Activated CD4-positive, alpha-beta T cell treated with anti-CD3 and anti-CD28 coated beads for 36 hours (primary cell): ENCODE measurements at places on chromosomes 13 and 19. TPM values are rescaled to one million over a fixed set of nuclear protein-coding genes. Genes with fewer than 3 reads are reported as not detected.

NPAS1 gene
- 0.50 TPM for total RNA-seq

TNFRSF19 gene
- not detected for total RNA-seq

MAP4K1 gene
- total RNA-seq = 198 TPM

CLEC17A gene
- total RNA-seq = 2.4 TPM

BEST2 gene
- total RNA-seq = not detected

RGL3 gene
- not detected for total RNA-seq

PCDH17 gene
- not detected for total RNA-seq

CYP2A7 gene
- total RNA-seq = not detected

DNA sequence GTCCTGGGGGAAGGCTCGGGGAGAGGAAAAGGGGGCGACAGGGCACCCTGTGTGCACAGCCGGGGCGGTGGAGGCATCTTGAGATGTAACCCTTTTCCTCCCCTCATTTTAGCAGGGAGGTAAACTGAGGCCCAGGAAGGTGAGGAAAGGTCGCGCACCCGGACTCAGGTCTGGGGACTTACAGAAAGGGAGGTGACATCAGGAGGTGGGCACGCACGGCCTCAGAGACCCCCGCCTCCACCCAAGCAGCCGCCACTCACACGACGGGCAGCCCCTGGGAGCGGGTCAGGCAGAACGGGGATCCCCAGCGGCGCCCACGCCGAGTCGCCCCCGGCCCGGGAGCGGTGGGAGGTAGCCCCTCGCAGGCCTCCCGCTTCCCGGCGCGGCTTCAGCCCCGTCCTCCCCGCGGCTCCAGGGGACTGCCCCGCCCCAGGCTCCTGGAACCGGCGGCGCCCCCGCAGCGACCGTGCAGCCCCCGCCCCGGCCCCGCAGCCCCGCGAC is 477 bp downstream of the PIP5K1C start:
- H3K36me3 ChIP-seq = no peaks in the 10 kb centered on the region
- peak overlapping the region; percentile 80 for H3K27ac ChIP-seq
- H3K27me3 ChIP-seq = no peaks in the 10 kb centered on the region
- peak overlapping the region; percentile 87 for H3K4me3 ChIP-seq

DNA sequence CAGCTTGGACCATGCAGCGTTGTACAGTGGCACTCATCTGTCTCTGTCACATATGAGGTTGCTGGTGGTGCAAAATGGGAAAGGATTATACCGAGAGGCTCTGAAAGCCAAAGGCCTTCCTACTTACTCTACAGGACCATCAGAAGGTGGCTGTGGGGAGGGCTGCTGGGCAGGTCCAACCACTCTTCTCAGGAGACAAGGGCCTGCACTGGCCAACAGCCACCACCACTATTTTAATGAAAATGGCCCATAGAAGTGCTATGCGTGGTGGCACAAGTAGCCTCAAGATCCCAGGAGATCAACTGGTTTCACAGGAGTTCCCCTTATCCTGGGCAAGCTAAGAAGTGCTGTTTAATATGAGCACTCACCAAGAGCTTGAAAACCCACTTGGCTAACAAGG is 52.3 kb downstream of the MRPL57 start:
- H3K4me3 ChIP-seq = no peak overlapping the region
- H3K36me3 ChIP-seq = no peaks in the 10 kb centered on the region
- H3K4me1 ChIP-seq = no peaks in the 10 kb centered on the region
- DNase-seq = no peak
- no peaks in the 10 kb centered on the region for H3K27me3 ChIP-seq

DNA sequence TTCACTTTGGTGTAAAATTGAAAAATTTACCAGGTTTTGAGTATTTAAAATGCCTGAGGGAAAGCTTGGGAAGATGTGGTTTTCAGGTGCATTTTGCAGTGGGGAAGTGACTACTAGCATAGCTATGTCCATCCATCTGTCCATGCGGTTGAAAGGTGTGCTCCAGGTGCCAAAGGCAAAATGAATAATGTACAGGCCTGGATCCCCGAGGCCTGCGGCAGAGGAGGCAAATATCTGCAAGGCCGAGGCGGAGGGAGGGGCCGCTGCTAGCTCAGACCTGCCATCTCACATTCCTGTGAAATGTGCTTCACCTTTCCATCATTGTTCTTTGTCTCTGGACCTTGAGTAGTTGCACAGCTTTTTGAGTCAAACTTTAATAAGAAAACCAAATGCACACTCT is 65.5 kb downstream of the ERCC5 start:
- no peaks in the 10 kb centered on the region for H3K36me3 ChIP-seq
- no peak overlapping the region for H3K4me3 ChIP-seq
- no peaks in the 10 kb centered on the region for H3K4me1 ChIP-seq
- no peak for DNase-seq

DNA sequence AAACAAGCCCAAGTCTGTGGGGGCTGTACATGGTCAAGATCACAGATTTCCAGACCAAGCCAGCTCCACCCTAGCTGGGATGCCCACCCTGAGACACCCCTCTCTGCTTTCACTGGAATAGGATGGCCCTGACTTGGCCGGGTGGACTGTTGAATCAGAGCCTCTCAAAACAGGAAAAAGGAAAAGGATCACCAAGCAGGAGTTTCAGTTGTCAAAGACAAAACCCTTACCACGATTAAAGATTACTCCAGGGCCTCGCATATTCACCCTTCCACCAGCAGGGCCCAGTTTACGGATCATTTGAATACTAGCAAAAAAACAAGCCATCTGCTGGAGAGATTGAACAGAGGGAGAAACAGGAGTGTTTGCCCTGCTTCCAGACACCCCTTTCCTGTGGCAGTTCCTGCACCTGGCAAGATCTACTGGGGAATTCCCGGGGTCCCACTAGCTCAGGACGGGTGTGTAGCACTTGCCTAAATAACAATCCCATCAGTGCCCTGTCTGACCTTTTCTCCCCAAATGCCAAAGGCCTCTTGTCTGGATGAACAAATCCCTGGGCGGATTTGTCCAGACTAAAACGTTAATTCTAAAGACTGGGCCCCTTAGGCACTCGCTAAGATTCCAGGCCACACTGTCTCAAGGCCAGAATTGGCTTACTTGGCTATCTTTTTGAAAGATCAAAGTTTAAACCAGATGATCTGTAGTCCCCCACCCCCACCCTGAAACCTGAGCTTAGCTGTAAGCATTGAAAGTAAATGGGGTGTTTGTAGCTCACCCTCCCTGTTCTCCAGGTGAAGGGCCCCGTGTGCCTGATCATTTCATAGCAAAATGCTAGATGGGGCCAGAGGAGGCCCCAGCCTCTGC is 38.4 kb downstream of the ACTN4 start:
- H3K4me3 ChIP-seq = peak overlapping the region; percentile 23
- H3K27me3 ChIP-seq = no peaks in the 10 kb centered on the region
- H3K36me3 ChIP-seq = peaks cover 14% of the 10 kb centered on the region
- peaks cover 60% of the 10 kb centered on the region for H3K4me1 ChIP-seq
- peak; percentile 30 for DNase-seq
- peak overlapping the region; percentile 76 for H3K27ac ChIP-seq

GRCh38 chr13:33401238-33401637 is 115.7 kb upstream of the STARD13 start:
- no peak overlapping the region for H3K4me3 ChIP-seq
- H3K4me1 ChIP-seq = no peaks in the 10 kb centered on the region
- no peak for DNase-seq
- no peaks in the 10 kb centered on the region for H3K36me3 ChIP-seq
- peaks cover 4% of the 10 kb centered on the region for H3K27me3 ChIP-seq

DNA sequence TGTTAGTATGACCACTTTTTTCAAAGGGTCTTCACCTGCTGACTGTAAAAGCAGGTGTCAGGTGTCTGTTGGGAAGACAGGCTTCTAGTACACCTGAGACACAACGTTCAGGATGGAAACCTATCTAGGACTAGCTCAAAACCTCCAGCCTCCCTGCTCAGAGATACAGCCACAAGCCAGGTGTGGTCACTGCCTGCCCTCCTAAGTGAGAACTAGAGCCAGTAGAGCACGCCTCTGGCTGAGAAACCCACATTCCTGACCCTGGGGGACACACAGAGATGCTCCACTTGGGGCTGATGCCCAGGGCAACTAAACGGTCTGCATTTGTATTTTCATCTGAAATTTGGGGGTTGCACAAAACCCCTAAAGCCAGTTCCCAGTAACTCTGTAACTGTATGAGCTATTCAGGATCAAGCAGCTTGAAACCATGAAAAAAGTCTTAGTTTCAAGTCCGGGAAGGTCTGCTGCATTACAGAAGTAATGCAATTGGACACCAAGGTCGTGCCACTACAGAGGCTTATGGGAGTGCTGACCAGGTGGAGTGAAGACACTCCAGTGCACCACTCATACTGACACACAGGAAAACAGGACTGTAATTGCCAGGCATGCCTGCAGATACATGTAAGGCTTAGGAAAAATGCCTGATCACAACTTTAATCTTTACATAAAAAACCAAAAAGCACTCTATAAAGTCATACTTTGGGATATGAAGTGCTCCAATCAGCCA is 27.8 kb downstream of the ANKRD10 start:
- H3K27ac ChIP-seq = no peak overlapping the region
- no peak overlapping the region for H3K4me3 ChIP-seq

- H3K4me3 ChIP-seq = no peak overlapping the region
- H3K4me1 ChIP-seq = peaks cover 8% of the 10 kb centered on the region
- peak; percentile 80 for DNase-seq
- H3K27ac ChIP-seq = no peak overlapping the region
- H3K36me3 ChIP-seq = no peaks in the 10 kb centered on the region
- H3K27me3 ChIP-seq = peaks cover 31% of the 10 kb centered on the region
Measured at GRCh38 chr19:3270902-3271301, 46.4 kb downstream of the CELF5 start.

- peaks cover 5% of the 10 kb centered on the region for H3K27me3 ChIP-seq
- no peak for DNase-seq
- H3K4me3 ChIP-seq = no peak overlapping the region
Measured at GRCh38 chr13:109602356-109602755, 184.0 kb downstream of the IRS2 start.

DNA sequence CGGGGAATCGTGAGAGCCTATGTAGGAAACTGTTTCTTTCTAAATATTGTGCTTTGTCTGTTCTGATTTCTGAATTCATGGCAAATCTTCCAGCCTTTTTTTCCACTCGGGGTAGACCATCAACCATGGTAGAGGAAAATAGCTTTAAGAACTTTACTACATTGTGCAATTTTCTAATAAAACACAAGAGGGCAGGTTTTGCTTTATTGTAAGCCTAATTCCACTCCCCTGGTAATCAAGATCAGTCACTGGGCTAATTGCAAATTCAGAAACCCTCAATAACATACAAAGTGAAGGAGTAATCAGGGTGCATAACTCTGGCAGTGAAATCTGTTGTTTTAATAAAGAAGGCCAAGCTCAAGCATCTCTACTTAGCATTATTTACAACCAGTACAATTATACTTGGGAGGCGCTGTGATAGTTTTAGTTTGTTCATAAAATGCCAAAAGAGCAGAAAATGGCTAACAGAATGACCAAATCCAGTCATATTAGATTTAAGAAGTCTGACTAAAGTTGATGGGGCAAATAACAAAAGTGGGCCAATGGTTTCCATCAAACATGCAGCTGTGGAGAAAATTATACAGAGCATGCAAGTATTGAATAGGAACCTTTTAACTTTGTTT is 43.8 kb downstream of the DCT start:
- peaks cover 33% of the 10 kb centered on the region for H3K4me1 ChIP-seq
- H3K36me3 ChIP-seq = no peaks in the 10 kb centered on the region
- no peaks in the 10 kb centered on the region for H3K27me3 ChIP-seq
- no peak for DNase-seq
- H3K27ac ChIP-seq = no peak overlapping the region

DNA sequence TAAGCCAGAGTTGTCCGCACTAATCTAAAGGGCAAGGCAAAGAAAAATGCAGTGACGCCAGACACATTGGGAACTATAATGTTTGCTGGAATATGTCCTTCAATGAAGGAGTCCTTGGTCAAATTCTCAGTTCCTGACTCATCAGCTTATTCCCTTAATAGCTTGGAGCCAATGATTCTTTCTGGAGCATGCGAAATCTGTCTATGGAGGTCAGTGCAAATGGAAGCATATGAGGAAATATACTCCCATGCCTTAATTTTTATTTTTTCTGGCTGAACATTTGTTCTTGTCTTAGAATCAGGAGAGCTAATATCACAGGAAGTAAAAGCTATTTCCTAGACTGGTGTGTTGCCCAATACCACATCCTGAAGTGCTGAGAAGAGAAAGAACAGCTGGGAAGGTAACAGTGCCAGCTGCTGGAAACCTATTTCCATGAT is 289.8 kb upstream of the SPRY2 start:
- H3K4me3 ChIP-seq = no peak overlapping the region
- DNase-seq = no peak
- H3K36me3 ChIP-seq = no peaks in the 10 kb centered on the region
- no peaks in the 10 kb centered on the region for H3K27me3 ChIP-seq
- H3K4me1 ChIP-seq = no peaks in the 10 kb centered on the region
- H3K27ac ChIP-seq = no peak overlapping the region

GRCh38 chr13:76148374-76148773 is 512.2 kb downstream of the LMO7 start:
- H3K27ac ChIP-seq = no peak overlapping the region
- H3K4me1 ChIP-seq = no peaks in the 10 kb centered on the region
- no peak overlapping the region for H3K4me3 ChIP-seq
- DNase-seq = no peak

GRCh38 chr19:6014551-6015135 is 36.7 kb upstream of the RANBP3 start:
- H3K36me3 ChIP-seq = no peaks in the 10 kb centered on the region
- no peak overlapping the region for H3K27ac ChIP-seq
- no peak for DNase-seq
- H3K27me3 ChIP-seq = no peaks in the 10 kb centered on the region

DNA sequence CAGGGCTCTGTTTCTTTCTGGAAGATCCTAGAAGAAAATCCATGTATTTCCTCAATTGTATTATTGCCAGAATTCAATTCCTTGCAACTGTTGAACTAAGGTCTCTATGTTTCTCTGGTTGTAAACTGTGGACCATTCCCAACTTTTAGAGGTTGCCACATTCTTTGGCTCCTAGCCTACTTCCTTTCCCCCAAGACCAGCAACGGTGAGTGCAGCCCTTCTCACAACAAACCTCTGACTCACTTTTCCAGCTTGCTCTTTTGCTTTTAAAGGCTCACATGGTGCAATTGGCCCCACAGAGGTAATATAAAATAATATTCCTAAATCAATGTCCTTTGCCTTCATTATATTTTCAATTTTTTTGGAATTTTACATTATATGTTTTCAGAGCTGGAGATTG is 371.3 kb downstream of the SLITRK5 start:
- H3K36me3 ChIP-seq = no peaks in the 10 kb centered on the region
- no peak overlapping the region for H3K27ac ChIP-seq
- no peaks in the 10 kb centered on the region for H3K27me3 ChIP-seq
- no peaks in the 10 kb centered on the region for H3K4me1 ChIP-seq

GRCh38 chr19:16118489-16119033 is 6.9 kb downstream of the RAB8A start:
- H3K36me3 ChIP-seq = peaks cover 66% of the 10 kb centered on the region
- H3K4me1 ChIP-seq = peaks cover 59% of the 10 kb centered on the region
- peak overlapping the region; percentile 35 for H3K4me3 ChIP-seq

DNA sequence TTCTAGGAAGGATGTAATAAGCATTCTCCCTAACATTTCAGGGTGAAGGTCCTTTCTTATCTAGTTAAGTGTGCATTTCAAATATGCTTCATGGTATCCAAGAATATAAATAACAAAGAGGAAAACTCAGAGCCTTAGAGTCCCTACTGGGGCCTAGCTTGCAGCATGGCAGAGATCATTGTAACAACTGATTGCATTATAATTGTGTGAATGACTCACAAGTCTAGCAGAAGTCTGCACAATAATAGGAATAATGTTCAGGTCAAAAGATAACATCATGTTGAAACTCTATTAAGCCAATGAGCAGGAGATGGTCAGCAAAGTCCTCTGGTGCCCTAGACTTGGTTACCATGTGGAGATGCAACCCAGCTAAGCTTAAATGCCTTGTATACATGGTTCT is 3.4 kb downstream of the POSTN start:
- H3K4me1 ChIP-seq = no peaks in the 10 kb centered on the region
- no peak overlapping the region for H3K4me3 ChIP-seq
- H3K27ac ChIP-seq = no peak overlapping the region
- H3K27me3 ChIP-seq = no peaks in the 10 kb centered on the region
- H3K36me3 ChIP-seq = no peaks in the 10 kb centered on the region
